Activated B cell treated with CpG ODN at 0.5 μM for 24 hours (primary cell): ENCODE measurements at places on chromosomes 2 and 18.

GRCh38 chr2:151767536-151767935, 33.3 kb upstream of the NEB start:
- DNase-seq, result no peak

- DNase-seq, result no peak
Observed at GRCh38 chr2:185644828-185645227, 93.8 kb upstream of the FSIP2 start.

DNA sequence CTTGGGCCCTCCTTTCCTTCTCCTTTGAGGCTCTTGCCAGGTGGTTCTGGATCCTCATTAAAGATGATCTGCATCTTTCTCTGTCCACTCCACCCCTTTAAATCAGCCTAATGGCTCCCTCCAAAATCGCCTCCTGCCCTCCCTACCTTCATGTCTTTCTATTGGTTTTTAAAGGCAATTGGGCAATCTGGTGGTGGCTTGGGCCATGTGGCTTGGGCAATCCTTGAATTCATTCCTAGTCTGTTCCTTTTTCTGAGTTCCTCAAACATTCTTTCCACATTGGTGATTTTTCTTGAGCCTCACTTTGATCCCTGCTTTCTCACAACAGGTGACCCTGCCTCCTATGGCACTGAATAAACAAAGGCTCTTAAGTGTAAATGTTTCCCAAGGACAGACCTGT, 266.2 kb upstream of the REV1 start:
- no peak for DNase-seq

DNA sequence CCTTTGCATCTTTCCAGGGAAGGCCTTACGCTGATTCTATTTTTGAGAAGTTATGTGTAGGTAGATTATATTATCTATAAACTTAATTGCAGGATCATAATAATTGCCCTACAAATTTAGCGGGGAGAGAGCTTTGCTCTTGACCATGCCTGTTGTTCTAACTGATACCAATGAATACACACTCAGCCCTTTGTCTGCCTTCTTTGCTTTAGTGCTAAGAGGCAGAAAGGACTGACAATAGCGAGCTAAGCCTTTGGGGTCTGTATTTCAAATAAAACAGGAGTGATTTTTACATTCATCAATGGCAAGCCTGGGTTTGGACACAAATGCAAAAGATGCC, 115.3 kb upstream of the STON1 start:
- no peak for DNase-seq
